ENCODE measurements at places on chromosomes 7 and 10. TPM values are rescaled to one million over a fixed set of nuclear protein-coding genes. Genes with fewer than 3 reads are reported as not detected.

GRCh38 chr7:128103498-128104107, 72.4 kb upstream of the LRRC4 start:
- H3K4me1 ChIP-seq = peaks cover 13% of the 10 kb centered on the region
- no peaks in the 10 kb centered on the region for H3K36me3 ChIP-seq
- peak overlapping the region; percentile 36 for H3K4me3 ChIP-seq

The YWHAG gene
- 56.2 TPM for total RNA-seq

DNA sequence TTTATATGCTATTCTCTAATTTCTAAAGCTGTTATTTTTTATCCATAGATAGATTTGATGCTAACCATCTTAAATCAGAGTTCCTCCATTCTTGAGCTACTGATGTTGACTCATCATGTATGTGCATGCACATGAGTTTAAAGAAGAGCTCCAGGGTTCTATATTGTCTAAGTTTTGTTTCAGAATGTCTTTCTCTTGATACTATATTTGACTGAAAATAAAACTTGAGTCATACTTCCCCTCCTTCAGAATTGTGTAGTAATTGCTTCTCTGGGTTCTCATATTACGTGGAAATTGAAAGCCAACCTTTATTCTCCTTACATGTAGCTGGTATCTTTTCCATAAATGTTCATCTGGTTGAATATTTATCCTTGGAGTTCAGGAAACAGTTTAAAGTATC, 89.4 kb downstream of the LRRTM3 start:
- no peak overlapping the region for H3K4me3 ChIP-seq
- H3K36me3 ChIP-seq = no peaks in the 10 kb centered on the region
- H3K4me1 ChIP-seq = no peaks in the 10 kb centered on the region
- no peaks in the 10 kb centered on the region for H3K27me3 ChIP-seq
- DNase-seq = no peak
- no peak overlapping the region for H3K27ac ChIP-seq

GRCh38 chr7:109996927-109997326, 1094.0 kb upstream of the LRRN3 start:
- H3K4me3 ChIP-seq = no peak overlapping the region
- no peaks in the 10 kb centered on the region for H3K27me3 ChIP-seq
- H3K36me3 ChIP-seq = no peaks in the 10 kb centered on the region
- DNase-seq = no peak
- H3K27ac ChIP-seq = no peak overlapping the region

GRCh38 chr7:79090543-79090942, 362.9 kb downstream of the MAGI2 start:
- DNase-seq = no peak
- H3K36me3 ChIP-seq = no peaks in the 10 kb centered on the region
- H3K27me3 ChIP-seq = no peaks in the 10 kb centered on the region
- H3K4me1 ChIP-seq = no peaks in the 10 kb centered on the region

- no peak for DNase-seq
- H3K4me1 ChIP-seq = peaks cover 12% of the 10 kb centered on the region
- no peaks in the 10 kb centered on the region for H3K36me3 ChIP-seq
- H3K27ac ChIP-seq = no peak overlapping the region
Measured at GRCh38 chr10:44193567-44194220, 191.2 kb downstream of the CXCL12 start.

DNA sequence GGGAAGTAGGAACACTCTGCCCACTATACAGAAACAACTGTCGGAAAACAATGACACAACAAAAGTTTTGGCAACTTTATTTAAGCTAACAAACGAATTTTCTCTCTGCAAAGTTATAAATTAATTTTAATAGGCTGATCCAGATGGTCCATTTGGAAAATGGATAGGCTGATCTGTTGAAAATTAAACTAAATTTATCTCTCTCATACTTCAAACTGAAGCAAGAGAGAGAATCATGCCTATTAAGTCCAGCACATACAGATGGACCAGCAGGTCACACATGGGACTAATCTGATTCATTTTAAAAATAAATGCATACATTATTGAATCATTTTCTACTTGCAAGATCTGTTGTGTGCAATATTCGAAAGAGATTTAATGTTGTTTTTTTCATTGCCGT, 110.1 kb downstream of the BTRC start:
- no peaks in the 10 kb centered on the region for H3K27me3 ChIP-seq
- DNase-seq = no peak
- H3K4me1 ChIP-seq = peaks cover 14% of the 10 kb centered on the region

The EBLN1 gene
- not detected for total RNA-seq

GRCh38 chr10:34523017-34523767, 291.9 kb downstream of the PARD3 start:
- DNase-seq = no peak
- H3K4me3 ChIP-seq = no peak overlapping the region
- H3K36me3 ChIP-seq = no peaks in the 10 kb centered on the region
- H3K27ac ChIP-seq = no peak overlapping the region

The PAPOLB gene
- total RNA-seq = not detected

GRCh38 chr10:23918090-23918723, 290.7 kb upstream of the KIAA1217 start:
- no peaks in the 10 kb centered on the region for H3K27me3 ChIP-seq
- H3K4me1 ChIP-seq = peaks cover 7% of the 10 kb centered on the region
- no peak for DNase-seq
- no peaks in the 10 kb centered on the region for H3K36me3 ChIP-seq

The PIK3CG gene
- total RNA-seq = 10.4 TPM

The BEND7 gene
- total RNA-seq = 32.1 TPM

DNA sequence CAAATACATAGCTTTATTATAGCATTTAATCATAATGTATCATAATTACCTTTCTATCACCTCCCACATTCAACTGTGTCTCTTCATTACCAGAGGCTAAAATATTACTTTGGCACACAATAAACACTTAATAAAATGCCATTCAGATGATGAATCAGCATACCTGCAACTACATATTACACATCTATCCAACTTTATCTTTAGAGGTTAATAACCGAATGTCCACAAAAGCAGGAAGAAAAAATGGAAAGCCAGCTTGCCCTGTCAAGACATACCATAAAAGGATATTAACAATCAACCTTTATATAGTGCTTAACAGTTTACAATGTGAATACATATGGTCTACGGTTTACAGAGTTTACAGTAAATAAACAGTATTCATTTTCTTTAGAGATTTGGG, 12.7 kb downstream of the CACUL1 start:
- no peaks in the 10 kb centered on the region for H3K36me3 ChIP-seq
- H3K4me3 ChIP-seq = no peak overlapping the region
- H3K27ac ChIP-seq = no peak overlapping the region
- DNase-seq = no peak
- peaks cover 95% of the 10 kb centered on the region for H3K4me1 ChIP-seq
- no peaks in the 10 kb centered on the region for H3K27me3 ChIP-seq

DNA sequence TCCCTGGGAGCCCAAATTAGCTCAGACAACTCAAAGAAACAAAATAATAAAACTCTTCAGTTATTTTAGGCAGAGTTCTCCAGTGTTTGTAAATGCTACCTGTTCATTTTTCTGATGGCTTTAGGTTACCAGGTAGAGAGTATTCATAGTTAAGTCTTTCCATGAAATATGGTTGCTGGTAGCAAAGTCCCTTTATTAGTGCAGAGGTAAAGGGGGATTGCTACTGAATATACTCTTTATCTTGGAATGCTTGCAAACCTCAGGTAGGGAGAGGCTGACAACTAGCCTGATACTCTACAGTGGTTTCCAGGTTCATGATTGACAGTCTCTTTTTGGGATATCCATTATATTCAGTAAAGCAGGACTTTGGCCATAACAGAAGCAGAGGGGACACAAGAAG, 6.5 kb downstream of the TAX1BP1 start:
- DNase-seq = no peak
- H3K27ac ChIP-seq = no peak overlapping the region
- peaks cover 18% of the 10 kb centered on the region for H3K36me3 ChIP-seq
- H3K27me3 ChIP-seq = no peaks in the 10 kb centered on the region

DNA sequence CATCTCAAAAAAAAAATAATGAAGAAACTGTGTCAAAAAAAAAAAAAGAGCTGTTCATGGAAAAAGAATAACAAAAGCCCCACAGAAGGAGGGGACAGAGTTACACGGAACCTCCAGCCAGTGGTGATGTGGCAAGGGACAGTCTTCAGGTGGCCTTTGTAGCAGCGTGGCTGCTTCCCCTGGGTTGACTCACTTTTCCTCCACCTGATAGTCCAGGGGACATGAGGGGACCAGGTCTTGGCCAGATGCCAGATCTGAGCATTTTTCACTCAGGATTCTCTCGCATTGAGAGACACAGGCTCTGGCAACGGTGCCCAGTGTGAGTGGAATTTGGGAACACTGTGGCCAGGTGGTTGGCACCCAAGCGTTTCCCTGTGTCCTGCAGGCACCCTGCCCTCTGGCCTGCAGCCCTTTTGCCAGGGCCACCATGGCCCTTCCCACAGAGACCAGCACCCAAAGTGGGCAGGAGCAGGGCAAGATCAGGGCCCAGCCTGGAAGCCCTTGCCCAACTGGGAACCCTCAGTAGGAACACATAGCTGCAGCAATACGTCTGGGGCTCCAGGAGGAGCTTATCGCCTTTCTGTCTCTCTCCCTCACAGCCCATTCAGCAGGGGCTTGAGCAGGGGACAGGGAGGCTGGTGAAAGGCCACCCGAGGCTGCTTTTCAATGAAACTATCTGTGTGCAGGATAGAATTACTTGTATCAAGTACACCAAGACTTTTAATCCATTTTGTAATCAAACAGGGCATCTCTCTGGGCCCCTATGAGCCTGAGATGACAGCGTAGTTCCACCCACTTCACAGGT, 159.1 kb downstream of the UBE2H start:
- H3K4me3 ChIP-seq = no peak overlapping the region
- DNase-seq = peak; percentile 5
- H3K36me3 ChIP-seq = no peaks in the 10 kb centered on the region
- H3K27me3 ChIP-seq = no peaks in the 10 kb centered on the region
- no peak overlapping the region for H3K27ac ChIP-seq
- H3K4me1 ChIP-seq = no peaks in the 10 kb centered on the region

GRCh38 chr10:105189463-105189800, 548.3 kb downstream of the SORCS3 start:
- no peak overlapping the region for H3K4me3 ChIP-seq
- no peaks in the 10 kb centered on the region for H3K4me1 ChIP-seq
- H3K27ac ChIP-seq = no peak overlapping the region

DNA sequence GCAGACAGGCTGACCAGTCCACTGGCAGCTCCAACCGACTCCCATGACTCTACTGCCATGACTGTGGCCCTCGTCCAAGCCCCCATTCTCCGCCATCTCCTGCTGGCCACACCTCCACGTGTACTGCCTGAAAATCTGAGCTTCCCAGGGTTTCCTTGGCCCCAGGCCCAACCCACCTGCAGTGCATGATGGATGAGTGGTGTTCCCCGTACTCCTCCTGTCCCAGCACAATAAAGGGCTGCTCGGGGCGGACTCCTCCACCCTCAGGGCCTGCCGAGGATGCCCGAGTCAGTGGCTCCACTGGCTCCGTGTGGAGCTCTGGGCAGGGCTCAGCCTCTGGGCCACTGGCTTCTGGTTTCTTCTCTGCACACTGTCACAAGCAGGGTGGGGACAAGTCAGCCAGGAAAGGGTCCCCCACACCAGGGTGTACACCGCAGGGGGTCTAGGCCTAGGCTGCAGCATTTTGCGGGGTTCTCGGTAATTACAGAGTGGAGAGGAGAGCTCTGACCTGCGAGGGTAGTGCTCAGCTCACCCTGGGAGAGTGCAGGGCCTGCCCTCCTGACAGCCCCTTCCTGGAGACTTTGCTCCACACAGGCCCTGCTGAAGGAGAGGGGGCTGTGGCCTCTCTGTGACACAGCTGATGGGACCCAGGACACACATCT, 15.2 kb downstream of the WDR91 start:
- H3K27ac ChIP-seq = no peak overlapping the region
- H3K36me3 ChIP-seq = peaks cover 61% of the 10 kb centered on the region
- no peak overlapping the region for H3K4me3 ChIP-seq
- H3K4me1 ChIP-seq = peaks cover 5% of the 10 kb centered on the region
- H3K27me3 ChIP-seq = no peaks in the 10 kb centered on the region
- DNase-seq = peak; percentile 22

All from stomach (tissue), 19 donors.